ENCODE measurements at places on chromosomes 7 and 10.

DNA sequence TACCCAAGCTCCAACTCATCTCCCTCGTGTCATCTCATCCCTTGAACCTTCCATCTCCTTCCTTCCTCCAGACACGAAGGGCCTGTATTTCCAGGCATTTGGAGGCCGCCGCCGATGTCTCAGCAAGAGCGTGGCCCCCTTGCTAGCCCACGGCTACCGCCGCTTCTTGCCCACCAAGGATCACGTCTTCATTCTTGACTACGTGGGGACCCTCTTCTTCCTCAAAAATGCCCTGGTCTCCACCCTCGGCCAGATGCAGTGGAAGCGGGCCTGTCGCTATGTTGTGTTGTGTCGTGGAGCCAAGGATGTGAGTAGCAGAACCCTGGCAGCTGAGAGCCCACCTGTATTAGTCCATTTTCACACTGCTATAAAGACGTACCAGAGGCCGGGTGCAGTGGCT is 5.5 kb downstream of the FBXO24 start:
- DNase-seq: no peak

- no peak for DNase-seq
Measured at GRCh38 chr7:67512481-67512880, 515.8 kb downstream of the TYW1 start.

- no peak for DNase-seq
Measured at GRCh38 chr7:680411-681127, 45.9 kb upstream of the DNAAF5 start.

GRCh38 chr7:134649226-134649775 is 2.6 kb downstream of the BPGM start:
- DNase-seq: no peak

- no peak for DNase-seq
Measured at GRCh38 chr10:15168291-15168785, at the start of gene NMT2. NMT2 (minus strand) TSS chr10:15168693; CDS start chr10:15168612, 81 bp downstream.

DNA sequence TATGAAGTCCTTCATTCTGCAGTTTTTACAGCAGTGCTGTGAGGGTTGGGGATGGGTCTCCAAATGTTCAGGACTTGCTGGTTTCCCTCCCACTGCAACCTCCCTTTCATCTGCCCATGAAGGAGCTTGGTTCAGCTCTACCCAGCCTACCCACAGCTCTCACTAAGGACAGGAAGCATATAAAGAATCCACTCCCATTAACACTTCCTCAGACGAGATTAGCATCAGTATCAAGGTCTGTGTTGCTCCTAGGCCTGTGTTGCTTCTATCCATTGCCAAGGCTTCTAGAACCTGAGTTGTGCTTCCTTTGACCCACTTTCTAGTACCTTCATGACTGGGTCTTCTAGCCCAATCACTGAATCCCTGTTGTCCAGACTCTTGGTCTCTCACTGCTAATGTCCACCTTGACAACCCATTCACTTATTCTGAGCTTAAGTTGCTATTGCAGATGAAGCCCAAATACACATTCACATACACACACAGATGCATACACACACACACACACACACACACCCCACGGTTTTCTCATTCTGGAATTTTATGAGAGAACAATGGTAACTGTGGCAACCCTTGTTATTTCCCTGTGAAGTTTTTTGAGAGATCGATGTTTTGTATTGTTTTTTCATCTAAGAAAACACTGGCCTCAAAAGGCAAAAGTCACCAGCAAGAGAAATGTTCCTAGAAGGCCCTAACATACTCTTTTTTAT is 248.1 kb downstream of the MTERF1 start:
- DNase-seq: no peak

GRCh38 chr10:92755725-92756124 is 66.0 kb downstream of the HHEX start:
- no peak for DNase-seq

DNA sequence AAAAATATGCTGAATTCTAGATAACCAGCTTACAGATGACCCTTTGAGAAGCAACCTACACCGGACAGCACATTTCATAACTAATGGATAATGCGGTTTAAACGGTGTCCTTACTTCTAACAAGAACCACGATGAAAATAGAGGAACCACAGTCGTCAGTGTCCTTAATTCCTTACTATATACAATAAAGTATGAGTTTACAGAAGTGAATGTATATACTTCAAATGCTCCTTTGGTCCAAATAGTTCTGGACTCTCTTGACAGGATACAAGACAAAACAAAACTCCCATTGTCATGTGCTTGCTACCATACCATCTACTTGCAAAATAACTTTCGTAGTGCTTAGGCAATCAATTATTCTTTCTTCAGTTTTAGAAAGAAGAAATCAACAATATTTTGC is 2.4 kb downstream of the NAMPT start:
- no peak for DNase-seq

GRCh38 chr7:19407270-19407669 is 262.0 kb upstream of the FERD3L start:
- no peak for DNase-seq

DNA sequence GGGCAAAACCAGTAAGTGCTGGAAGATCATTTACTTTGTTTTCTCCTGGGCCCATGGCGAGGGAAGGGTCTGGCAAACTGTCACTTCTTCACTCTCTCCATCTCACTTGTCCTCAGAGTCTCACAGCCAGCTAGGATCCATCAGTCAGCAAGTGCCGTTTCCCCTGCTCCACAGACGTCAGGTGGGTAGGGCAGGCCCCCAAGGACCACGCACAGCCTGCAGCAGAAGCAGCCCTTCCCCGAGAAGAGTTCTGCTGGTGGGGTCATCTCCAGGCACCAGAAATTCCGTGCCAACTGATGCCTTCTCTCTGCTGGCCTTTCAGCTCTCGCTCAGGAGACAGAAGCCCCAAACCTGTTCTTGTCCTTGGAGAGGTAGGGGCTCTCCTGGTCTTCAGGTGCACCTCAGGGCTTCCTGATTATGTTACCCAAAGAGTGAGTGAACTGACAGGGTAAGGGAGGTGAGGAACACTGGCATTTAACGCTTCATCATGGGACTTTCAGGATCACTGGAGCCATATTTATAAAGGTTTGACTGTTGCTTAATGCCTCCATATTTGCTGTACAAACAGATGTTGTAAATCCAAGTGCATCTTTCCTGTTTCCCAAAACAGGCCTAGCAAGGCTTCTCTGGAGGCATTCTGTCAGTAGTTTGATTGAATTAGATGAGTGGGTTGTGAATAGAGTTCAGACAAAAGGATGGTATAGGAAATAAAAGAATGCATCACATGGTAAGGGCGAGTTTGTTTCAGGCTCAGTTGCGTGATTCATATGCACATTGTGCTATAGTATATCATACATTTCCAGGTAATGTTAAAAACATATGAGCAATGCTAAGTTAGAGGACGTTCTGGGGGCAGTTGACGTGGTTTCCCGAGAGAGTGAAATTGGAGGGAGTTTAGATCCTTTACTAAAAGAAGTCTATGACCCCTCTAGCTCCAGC is 13.7 kb upstream of the TSPAN15 start:
- DNase-seq: no peak

GRCh38 chr7:18976715-18977471 is 140.5 kb downstream of the TWIST1 start:
- DNase-seq: no peak

GRCh38 chr7:100085515-100085914 is 3.3 kb upstream of the COPS6 start:
- no peak for DNase-seq

- no peak for DNase-seq
Measured at GRCh38 chr10:121553511-121554264, 44.6 kb downstream of the FGFR2 start.

DNA sequence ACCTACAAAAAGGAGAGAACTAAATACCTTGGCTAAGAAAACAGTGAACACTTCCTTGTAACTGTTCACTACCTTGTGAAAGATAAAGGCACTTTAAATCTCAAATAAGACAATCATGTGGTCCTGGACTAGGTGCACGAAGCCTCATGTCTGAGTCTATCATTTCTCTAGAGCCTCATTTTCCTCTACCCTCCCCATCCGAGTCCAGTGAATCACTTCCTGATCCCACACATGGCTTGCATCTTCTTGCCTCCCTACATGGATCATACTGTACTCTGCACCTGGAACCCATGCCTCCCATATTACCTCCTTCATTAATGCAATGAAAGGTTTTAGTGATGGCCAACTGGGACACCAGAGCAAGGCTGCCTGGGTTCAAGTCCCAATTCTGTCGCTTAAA is 34.5 kb downstream of the SNX10 start:
- DNase-seq: no peak

DNA sequence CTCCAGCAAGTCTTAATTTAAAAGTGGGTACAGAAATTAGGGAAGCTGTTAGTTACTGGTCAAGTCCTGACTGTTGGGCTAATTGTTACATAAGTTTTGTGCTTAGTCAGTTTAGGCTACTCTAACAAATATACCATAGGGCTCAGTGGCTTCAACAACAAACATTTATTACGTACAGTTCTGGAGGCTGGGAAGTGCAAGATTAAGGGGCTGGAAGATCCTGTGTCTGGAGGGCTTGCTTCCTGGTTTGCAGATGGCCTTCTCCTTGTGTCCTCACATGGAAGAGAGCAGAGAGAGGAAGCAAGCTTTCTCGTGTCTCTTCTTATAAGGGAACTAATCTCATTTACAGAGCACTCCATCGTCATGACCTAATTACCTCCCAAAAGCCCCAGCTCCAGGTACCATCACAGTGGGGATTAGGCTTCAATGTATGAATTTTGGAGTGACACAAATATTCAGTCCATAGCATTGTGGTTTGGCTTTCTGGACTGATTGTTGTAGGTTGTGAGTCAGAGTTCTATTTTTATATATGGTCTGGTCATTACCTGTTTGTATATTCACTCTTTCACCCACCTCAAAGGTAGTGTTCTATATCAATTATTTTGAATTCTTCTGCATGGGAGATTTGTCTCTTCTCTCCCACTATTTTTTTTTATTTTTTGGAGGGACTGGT is 17.1 kb downstream of the ST7 start:
- DNase-seq: no peak

GRCh38 chr7:90710466-90710850 is 114.3 kb downstream of the CDK14 start:
- DNase-seq: no peak

DNA sequence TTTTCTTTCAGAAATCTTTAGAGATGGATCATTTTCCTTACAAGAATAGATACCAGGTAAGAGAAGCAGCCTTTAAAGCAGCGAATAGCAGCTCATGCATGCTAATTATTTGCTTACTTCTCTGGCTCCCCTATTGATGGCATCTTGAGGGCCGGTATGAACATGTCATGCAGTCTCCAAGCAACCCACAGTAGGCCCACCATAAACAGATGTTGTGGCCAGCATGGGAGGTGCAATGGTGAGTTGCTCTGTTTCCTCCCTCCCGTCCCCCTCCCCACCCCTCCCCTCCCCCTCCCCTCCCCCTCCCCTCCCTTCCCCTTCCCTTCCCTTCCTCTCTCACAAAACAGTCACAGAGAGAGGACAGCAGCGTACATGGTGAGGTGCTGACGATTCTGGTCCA is 9.7 kb upstream of the ZNF273 start:
- no peak for DNase-seq

DNA sequence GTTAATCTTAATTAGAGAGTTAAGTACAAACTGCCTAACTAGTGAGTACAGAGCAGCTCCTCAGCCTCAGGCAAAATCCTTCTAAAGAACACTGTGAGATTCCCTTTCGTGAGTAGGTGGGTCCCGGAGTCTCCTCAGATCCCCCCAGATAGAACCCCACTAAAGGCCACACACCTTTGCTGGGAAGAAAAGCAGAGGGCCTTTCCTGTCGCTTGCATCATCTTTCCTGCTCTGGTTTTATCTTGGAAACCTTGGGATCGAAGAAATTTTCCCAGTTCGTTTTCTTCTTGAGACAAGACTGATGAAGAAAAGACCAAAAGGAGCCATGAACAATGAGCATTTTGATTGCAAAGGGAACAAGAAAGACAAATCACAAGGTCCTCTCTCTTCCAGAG is 40.9 kb downstream of the ICA1 start:
- no peak for DNase-seq

DNA sequence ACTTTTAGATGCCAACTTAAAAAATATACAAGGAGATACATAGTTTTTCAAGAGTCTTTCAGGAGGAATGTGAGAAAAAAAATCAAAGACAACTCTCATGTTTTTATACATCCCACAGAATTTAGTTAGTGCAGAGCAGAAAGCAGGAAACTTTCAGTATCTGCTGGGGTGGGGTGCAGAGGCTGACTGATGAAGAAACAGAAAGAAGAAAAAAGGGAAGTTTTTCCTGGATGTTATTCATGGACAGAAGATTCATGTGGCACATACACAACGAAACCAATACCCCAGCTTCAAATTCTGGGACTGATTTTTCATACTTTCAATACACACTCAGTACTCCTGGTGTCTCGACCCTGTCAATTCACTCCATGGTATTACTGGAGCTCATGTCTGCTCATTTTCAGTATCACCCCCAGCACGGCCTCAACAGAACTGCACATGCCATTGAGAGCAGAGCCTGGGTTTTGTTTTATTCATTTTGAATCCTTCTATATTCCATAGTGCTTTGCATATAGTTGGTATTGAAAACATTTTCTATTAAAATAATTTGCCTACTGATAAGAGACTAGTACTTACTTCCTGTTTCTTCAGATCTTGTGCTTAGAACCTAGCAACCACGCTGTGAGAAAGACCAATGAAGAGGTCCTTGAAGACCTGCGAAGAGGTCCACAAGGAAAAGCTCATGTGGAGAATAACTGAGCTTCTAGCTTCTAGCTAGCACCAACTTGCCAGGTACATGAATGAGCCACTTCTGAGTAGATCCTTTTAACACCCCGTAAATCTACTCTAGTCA is 49.0 kb downstream of the NDUFB2 start:
- DNase-seq: no peak

DNA sequence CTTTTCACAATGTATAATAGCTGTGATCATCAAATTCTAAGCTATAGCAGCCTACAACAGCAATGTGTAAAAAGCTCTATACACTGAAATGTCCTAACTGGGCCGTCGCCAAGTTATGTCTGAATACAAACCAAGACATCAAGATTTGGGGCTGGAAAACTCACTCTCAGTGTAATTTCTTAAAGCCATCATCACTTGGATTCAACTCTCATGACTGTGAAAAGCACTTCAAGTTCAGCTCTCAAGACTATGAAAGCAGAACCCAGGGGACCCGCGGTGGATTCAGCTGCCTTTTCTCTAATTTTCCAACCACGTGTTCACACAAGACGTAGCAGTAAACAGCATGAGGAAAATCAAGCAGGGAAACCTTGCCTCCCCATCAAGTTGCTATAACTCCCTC is 15.8 kb upstream of the ZNRF2 start:
- no peak for DNase-seq

DNA sequence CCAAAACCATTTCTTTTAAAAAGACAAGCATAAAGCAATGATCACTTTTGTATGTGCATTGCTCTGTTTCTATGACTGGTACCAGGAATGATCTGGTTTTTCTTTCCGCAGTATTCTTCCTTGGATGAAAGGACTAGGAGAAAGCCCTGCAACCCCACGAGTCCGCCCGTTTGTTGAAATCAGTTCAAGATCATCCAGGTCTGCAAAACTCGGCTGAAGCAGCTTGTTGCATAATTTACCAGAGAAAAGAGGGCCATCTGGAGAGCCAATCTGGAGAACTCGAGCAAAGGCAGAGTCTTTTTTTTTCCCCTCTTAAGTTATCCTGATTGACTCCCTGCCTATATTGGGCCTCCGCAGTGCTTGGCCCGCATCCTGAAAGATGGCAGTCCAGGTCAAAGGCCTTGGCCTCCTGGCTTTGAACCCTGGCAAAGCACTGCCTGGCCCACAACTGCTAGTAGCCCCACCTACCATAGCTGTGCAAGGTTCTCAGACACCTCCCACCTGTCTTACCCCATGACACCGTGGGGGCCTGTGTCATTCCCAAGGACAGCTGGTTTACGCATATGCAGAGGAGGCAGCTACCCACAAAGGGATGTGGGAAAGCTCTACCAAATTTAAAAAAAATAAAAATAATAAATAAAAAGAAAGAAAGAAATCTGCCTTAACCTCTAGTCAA is 572.2 kb downstream of the INHBA start:
- DNase-seq: no peak

- no peak for DNase-seq
Measured at GRCh38 chr7:42479816-42480633, 243.0 kb upstream of the GLI3 start.
